ENCODE measurements at places on chromosomes 7 and 10.

GRCh38 chr7:139132887-139133286, 23.4 kb upstream of the ZC3HAV1 start:
- DNase-seq: no peak

DNA sequence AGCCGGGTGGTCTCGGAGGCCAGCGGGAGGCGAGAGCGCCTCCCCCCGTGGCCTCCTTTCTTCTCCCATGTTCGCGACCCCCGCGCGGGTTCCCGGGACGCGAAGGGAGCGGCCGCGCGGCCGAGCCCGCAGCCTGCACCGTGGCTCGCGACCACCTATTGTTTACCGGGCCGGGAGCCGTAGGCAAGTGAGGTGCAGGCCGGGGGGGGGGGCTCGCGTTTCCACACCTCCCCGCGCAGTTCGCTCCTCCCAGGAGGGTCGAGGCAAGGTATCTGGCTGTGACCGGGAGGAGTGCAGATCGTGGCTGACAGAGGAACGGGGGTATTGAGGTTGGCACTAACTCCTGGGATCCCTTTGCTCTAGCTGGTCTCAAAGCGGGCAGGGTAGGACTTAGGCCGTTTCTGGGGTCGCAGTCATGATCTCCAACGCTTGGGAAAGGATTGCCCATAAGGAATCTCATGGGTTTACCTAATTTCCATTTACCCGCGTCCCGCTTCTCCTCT, 734 bp downstream of the PTPN12 start:
- DNase-seq: no peak

- DNase-seq: no peak
These were observed 30.9 kb downstream of the SCIN start for GRCh38 chr7:12601302-12601869.

- DNase-seq: no peak
These were observed 29.3 kb upstream of the ITGB8 start for GRCh38 chr7:20301311-20301939.

DNA sequence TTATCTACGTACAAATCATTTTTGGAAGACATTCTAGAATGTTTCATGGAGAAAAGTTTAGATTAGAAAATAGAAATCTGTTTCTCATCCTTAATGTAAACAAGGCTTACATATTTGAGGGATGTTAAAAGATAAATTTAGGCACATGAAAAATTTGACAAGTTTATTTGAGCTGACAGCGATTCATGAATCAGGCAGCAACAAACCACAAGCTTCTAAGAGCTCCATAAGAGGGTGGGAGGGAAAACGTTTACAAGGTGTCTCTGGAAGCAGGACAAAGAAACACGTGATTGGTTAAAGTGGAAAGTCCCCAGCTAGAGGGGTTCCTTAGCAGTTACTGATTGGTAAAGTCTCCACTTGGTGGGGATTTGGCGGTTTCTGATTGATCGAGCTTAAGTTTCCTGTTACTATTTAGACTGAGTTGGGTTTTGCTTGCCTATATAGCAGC, 228.9 kb upstream of the PITRM1 start:
- DNase-seq: no peak

DNA sequence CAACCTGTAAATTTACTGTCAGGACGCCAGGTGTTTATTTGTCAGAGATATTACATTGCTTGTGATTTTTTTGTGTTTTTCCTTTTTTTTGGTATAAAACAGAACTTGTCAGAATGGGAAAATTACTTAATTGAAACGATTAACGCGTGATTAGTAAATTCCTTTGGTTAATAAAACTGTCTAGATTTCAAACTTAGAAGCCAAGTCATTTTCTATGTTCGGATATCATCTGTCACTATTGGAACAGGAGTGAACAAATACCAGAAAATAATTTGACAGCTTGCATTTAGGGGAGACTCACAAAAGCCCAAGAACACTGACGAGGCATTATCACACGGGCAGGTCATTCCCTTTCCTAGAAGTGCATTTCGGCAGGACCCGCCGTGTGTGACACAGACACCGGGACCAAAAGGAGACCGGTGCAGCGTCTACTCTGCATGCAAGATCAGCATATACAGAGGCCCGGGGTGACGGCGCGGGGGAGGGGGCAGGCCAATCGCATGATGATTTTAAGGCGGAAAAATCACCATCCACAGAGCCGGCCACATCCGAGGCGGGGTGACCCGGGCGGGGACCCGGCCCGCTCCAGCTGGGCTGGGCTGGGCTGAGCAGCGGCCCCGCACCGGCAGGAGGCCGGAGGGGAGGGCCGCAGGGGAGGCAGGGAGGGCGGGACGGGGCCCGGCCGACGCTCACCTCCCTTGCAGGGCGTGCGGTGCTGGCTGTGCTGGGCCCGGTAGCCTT, 841 bp downstream of the GLUD1 start:
- no peak for DNase-seq

GRCh38 chr10:17154116-17154515, 24.5 kb upstream of the CUBN start:
- DNase-seq: no peak

DNA sequence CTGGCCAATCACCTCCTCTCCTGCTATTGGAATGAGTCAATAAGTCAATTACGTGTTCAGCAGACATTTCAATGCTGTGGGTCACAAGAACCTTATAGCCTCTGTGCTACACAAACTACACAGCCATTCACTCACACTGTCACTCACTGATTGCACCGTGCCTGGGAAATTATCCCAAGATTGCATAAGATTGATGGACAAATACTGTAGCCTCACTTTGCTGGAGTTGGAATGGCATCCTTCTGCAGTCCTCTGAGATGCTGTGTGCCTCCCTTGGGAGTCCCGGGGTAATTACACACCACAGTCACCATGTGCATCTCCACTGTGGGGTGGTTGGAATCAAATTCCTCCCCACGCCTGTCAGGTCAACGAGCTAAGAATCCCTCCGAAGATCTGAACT, 358.7 kb upstream of the MGMT start:
- DNase-seq: no peak

DNA sequence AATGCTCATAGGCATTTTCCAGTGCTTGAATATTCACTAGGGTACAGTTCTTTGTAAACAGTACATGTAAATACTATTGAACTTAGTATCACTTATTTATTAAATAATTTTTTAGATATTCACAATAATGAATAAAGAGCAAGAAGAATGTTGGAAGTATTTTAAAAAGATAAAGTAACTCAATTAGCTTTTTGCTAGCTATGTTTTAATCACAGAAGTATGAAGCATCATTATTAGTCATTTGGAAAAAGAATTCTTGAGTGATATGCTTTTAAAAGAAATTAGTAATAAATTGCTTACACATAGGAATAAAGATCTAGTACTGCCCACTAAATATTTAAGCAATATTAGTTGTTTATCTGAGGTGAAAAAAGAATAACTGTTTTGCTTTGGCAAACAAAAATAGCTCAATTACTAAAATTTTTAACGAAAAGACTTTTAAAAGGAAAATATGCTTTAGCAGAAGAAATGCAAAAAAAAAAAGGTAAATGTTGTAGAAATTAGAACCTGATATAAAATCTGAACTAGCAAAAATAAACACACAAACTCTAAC, 66.5 kb downstream of the SGMS1 start:
- DNase-seq: no peak

DNA sequence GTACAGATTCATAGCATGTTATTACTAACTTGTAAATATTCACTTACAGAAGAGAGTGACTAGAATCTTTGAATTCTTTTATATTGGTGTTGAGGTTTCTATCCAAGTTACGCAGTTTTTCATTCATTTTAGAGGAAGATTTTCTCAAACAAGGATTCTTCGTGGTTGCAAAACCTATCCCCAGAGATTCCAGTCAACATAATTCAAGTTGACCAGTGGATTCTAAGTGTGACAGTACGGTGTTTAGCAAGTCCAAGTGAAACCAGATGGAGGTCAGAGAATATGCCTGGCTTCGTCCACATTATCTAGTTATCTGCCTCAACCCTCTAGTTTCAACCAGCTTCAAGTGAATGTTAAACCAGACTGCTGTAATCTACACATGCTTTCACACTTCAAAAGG, 131.9 kb downstream of the SDK1 start:
- DNase-seq: no peak

GRCh38 chr7:27176962-27177794, 3.1 kb upstream of the HOXA10 start:
- no peak for DNase-seq

- DNase-seq: no peak
These were observed 71.6 kb downstream of the PTPRE start for GRCh38 chr10:127978481-127978880.

GRCh38 chr7:130872341-130872740, 138.3 kb upstream of the KLF14 start:
- DNase-seq: no peak

GRCh38 chr10:88195841-88196240, 332.4 kb downstream of the PTEN start:
- no peak for DNase-seq

- DNase-seq: no peak
These were observed 9.1 kb upstream of the PRKAR2B start for GRCh38 chr7:107035446-107035845.

- DNase-seq: no peak
These were observed 120.5 kb upstream of the SEMA3E start for GRCh38 chr7:83769407-83769806.

DNA sequence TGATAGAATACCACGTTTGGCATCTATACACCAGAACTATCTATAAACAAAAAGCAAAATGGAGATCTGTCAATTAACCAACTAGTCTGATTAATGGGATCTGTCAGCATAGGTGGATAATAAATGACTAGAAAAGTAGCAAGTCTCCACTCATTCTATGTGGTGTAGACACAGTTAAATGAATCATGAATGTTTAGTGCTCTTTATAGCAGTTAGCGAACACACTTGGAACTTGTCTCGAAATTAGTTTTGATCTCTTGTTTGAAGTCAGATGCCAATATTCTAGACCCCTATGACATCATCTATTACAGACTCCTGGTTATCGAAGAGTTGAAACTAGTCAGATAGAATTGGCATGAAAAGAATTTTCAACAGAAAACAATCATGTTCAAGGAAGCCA, 259.7 kb downstream of the AHR start:
- DNase-seq: no peak

DNA sequence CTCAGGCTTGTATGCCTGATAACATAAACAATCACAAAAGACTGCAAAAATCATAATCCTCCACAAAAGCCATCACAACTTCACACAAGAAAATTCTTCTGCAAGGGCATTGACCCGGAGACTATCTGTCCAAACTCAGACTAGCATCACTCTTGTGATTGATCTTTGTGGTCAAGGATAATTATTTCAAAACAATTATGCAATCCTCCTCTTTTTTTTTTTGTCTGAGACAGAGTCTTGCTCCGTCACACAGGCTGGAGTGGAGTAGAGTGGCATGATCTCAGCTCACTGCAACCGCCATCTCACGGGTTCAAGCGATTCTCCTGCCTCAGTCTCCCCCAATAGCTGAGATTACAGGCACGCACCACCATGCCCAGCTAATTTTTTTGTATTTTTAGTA, 22.2 kb downstream of the CDNF start:
- no peak for DNase-seq

DNA sequence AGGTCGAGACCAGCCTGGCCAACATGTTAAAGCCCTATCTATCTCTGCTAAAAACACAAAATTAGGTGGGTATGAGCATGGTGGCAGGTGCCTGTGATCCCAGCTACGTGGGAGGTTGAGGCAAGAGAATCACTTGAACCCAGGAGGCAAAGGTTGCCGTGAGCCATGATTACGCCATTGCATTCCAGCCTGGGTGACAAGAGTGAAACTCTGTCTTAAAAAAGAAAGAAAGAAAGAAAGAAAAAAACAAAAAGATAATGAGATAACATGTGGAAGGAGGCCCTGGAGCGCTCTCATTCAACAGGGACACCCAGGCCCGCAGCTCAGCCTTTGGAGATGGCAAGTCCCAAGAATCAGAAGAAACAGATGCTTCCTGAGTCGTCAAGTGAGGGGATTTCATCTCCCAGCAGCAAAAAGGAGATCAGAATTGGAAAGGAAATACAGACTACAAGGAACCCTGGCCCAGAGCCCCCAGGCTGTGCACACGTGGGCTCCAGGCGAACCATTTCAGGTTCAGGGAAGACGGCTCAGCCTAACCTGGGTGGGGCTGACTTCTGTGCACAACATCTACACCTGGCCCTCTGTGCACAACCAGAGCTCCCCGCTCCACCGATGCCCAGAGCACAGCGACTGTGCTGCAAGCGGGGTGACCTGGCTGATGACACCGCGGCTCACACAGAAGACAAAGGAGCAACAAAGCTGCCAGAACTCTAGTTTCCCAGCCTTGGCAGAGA, 33.3 kb downstream of the GNA12 start:
- no peak for DNase-seq

- no peak for DNase-seq
These were observed 1040.1 kb upstream of the LRRN3 start for GRCh38 chr7:110050785-110051184.

- no peak for DNase-seq
These were observed 14.6 kb downstream of the AGAP3 start for GRCh38 chr7:151100921-151101320.

DNA sequence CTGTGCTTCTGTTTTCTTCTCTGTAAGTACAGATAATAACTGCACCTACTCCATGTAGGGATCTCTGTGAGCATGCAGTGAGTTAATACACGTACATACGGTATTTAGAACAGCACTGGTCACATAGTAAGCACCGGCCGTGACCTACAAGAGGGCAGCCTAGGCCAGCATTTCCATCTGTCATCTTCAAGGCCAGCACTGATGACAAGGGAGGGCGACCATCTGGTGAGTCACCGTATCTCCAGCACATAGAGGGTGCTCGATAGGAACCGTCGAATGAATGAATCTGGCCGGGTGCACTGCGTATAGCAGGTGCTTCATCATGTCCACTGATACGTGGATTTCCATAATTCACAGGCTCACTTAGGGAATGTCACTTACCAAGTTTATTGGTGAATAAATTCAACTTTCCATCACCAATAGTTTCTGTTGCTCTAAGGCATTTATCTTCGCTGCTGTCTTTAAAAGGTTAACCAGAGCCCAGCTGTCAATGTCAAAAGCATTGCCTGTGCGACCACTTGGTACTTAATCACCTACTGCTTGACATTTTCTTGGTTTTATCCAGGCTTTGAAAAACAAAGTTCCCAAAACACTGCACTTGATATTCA, 8.3 kb downstream of the NOD1 start:
- no peak for DNase-seq

DNA sequence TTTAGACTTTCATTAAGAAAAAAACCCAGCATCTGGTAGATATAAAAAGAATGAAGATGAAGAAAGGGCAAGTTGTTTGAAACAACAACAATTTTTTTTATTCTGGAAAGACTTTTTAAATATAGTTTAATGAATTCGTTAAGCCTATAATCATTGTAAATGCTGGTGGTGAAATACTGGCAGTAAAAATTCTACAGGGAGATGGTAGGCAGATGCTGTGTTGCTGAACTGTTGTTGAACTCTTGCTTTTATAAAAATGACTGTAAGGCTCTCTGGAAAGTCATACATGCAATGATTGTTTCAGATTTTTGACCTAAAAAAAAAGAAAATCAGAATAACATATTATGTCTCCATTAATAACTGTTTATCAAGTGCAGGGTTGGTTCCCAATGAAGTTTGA, 39.0 kb downstream of the SCIN start:
- no peak for DNase-seq

DNA sequence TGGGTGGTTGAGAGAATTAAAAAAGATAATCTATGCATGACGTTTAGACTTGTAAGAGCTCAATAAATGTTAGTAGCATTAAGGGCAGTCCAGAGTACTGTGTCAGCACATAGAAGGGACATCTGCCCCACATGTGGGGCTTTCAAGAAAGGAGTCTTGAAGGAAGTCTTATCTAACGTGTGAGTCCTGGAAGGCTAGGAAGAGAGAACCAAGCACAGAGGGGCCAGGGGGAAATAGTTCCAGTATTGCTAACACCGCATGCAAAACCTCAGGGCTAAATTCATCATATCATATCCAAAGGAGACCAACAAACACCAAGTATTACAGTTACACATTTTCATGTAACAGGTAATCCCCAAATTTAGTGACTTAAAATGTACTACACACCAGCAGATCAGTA, 122.7 kb downstream of the AOAH start:
- no peak for DNase-seq
